ENCODE measurements at places on chromosomes 7 and 10. TPM values are rescaled to one million over a fixed set of nuclear protein-coding genes. Genes with fewer than 3 reads are reported as not detected.

DNA sequence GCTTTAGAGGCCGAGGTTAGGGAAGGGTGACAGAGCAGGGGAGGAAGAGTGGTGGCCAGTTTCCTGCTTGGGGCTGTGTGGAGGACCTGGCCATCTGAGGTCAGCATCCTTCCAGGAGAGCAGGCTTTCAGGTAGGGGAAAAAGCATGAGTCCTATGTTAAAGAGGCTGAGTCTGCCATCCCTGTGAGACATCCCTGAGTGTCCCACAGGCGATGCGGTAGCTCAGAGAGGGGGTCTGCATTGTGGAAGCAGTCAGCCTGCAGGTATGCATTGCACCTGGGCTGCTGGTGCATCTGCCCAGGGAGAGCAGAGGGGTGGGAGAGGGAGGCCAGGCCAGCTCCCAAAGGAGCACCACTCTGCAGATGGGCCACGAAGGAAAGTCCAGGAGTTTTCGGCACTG, 282.1 kb upstream of the ZNF32 start:
- DNase-seq: peak; percentile 3
- H3K4me1 ChIP-seq: no peaks in the 10 kb centered on the region

DNA sequence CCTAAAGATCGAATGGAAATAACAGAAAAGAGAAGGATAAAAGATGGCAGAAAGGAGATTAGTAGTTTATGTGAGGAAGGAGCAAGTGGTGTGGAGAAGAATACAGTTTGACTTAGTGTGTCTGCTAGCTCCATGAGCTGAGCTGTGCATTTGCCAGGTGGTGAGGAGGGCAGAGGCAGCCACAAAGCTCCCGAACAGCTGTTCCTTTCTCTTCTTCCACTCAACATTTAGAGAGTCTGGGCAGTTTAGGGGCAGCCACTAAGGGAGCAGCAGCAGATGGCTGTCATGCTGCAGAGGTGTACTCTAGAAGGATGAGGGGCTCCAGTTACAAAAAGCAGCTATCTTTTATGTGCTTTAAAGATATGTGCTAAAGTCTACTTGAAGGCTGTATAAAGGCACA, 674.4 kb downstream of the GRM8 start:
- DNase-seq: no peak
- H3K4me1 ChIP-seq: peaks cover 3% of the 10 kb centered on the region
- no peak overlapping the region for H3K4me3 ChIP-seq
- no peaks in the 10 kb centered on the region for H3K36me3 ChIP-seq

- no peaks in the 10 kb centered on the region for H3K4me1 ChIP-seq
- no peak for DNase-seq
- H3K27me3 ChIP-seq: no peaks in the 10 kb centered on the region
- no peak overlapping the region for H3K27ac ChIP-seq
Measured at GRCh38 chr7:147249956-147250355, 1133.4 kb downstream of the CNTNAP2 start.

GRCh38 chr10:36506697-36507496, 618.5 kb upstream of the ANKRD30A start:
- H3K27ac ChIP-seq: no peak overlapping the region
- no peaks in the 10 kb centered on the region for H3K27me3 ChIP-seq
- no peaks in the 10 kb centered on the region for H3K36me3 ChIP-seq
- DNase-seq: no peak
- H3K4me1 ChIP-seq: no peaks in the 10 kb centered on the region
- H3K4me3 ChIP-seq: no peak overlapping the region

- no peaks in the 10 kb centered on the region for H3K4me1 ChIP-seq
- 0 out of 3 replicates have a peak, but pooled peaks cover 1% of the 10 kb centered on the region for H3K36me3 ChIP-seq
- no peaks in the 10 kb centered on the region for H3K27me3 ChIP-seq
- peak; percentile 79 for DNase-seq
Measured at GRCh38 chr10:123043409-123043925, 34.7 kb downstream of the ACADSB start.

- H3K27me3 ChIP-seq: peaks cover 9% of the 10 kb centered on the region
- H3K4me3 ChIP-seq: no peak overlapping the region
- H3K36me3 ChIP-seq: no peaks in the 10 kb centered on the region
- H3K27ac ChIP-seq: no peak overlapping the region
- H3K4me1 ChIP-seq: peaks cover 5% of the 10 kb centered on the region
- DNase-seq: peak; percentile 71
Measured at GRCh38 chr10:100670828-100671479, 74.4 kb upstream of the PAX2 start.

GRCh38 chr7:33952824-33953223, 47.5 kb downstream of the BMPER start:
- DNase-seq: no peak
- H3K4me1 ChIP-seq: no peaks in the 10 kb centered on the region
- H3K36me3 ChIP-seq: no peaks in the 10 kb centered on the region
- no peak overlapping the region for H3K4me3 ChIP-seq
- no peak overlapping the region for H3K27ac ChIP-seq

GRCh38 chr10:27998178-27998953, 513 bp downstream of the ODAD2 start:
- H3K36me3 ChIP-seq: no peaks in the 10 kb centered on the region
- DNase-seq: peak; percentile 70
- H3K4me1 ChIP-seq: no peaks in the 10 kb centered on the region
- peak overlapping the region; percentile 97 for H3K4me3 ChIP-seq
- no peak overlapping the region for H3K27ac ChIP-seq

DNA sequence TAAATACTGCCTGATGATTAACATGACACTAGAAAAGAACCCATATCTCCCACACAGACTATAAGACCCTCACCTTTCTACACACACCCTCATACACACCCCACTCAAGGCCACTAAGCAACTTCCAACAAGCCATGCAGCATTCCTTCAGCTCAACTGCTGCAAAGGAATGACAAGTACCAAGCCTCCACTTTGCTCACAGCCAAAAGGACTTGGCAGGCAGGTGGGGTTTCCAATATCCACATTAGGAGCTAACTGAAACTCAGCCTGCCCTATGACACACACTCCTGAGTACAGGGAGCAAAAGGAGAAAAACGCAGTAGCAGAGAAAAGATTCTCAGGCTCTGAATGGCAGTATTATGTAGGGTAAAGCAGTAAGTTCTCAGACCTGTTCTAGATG, 13.4 kb downstream of the USP54 start:
- no peak for DNase-seq
- H3K27ac ChIP-seq: no peak overlapping the region
- no peaks in the 10 kb centered on the region for H3K27me3 ChIP-seq

DNA sequence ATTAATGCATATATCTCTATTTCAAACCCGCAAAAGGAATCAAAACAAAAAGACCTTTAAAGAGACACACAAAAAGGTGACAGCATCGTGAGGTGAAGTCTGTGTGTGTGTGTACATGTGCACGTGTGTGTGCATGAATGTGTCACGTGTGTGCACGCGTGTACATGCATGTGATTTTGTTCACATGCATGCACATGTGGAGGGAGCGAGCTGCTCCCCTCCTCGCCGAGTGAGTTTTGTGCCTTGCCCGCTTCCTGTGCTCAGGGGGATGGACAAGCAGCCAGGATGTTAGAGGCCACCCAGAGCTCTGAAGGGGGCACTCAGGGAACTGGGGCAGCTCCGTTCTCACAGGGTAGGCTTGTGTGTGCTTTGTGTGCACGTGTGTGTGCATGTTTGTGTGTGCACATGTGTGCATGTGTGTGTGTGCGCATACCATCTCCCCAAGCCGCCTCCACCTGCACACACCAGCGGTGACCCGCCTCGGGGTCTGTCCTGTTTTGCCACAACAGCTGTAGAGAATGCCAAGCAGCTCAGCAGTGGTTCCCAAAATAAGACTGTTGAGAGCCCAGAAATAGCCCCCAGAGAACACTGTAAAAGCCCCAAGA, 191.2 kb downstream of the PTPRN2 start:
- H3K36me3 ChIP-seq: peaks cover 7% of the 10 kb centered on the region
- H3K27ac ChIP-seq: no peak overlapping the region
- H3K4me3 ChIP-seq: no peak overlapping the region

- H3K4me3 ChIP-seq: no peak overlapping the region
- no peak for DNase-seq
- H3K36me3 ChIP-seq: peaks cover under 1% of the 10 kb centered on the region
- H3K27me3 ChIP-seq: no peaks in the 10 kb centered on the region
- H3K4me1 ChIP-seq: no peaks in the 10 kb centered on the region
Measured at GRCh38 chr10:121158988-121159579, 307.9 kb downstream of the WDR11 start.

- no peak overlapping the region for H3K27ac ChIP-seq
- no peak for DNase-seq
- H3K36me3 ChIP-seq: peaks cover 76% of the 10 kb centered on the region
- no peaks in the 10 kb centered on the region for H3K4me1 ChIP-seq
- no peaks in the 10 kb centered on the region for H3K27me3 ChIP-seq
Measured at GRCh38 chr7:157263156-157263555, 73.6 kb upstream of the DNAJB6 start.

DNA sequence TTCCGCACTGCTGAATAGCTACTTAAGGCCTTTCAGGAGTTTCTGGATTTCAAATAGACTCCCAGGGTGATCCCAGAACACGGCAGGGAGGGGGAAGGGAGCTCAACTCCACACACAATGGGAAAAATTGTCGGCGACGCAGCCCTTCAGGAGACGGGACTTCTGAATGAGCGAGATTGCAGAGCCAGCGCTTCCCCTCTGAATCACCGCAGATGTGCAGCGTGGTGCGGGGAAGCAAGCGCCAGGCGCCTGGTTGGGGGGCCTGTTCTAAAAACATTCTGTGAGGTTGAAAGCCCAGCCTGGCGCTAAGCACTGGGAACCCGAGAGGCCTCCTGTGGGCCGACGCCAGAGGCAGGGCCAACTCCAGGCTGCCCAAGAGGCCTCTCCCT, 163.3 kb downstream of the MAD1L1 start:
- no peak overlapping the region for H3K4me3 ChIP-seq
- H3K4me1 ChIP-seq: no peaks in the 10 kb centered on the region
- H3K36me3 ChIP-seq: peaks cover 5% of the 10 kb centered on the region
- H3K27ac ChIP-seq: no peak overlapping the region
- no peaks in the 10 kb centered on the region for H3K27me3 ChIP-seq

- no peaks in the 10 kb centered on the region for H3K4me1 ChIP-seq
- no peak overlapping the region for H3K4me3 ChIP-seq
- H3K27me3 ChIP-seq: no peaks in the 10 kb centered on the region
- no peaks in the 10 kb centered on the region for H3K36me3 ChIP-seq
- DNase-seq: no peak
Measured at GRCh38 chr7:112654322-112655216, 135.6 kb downstream of the TMEM168 start.

DNA sequence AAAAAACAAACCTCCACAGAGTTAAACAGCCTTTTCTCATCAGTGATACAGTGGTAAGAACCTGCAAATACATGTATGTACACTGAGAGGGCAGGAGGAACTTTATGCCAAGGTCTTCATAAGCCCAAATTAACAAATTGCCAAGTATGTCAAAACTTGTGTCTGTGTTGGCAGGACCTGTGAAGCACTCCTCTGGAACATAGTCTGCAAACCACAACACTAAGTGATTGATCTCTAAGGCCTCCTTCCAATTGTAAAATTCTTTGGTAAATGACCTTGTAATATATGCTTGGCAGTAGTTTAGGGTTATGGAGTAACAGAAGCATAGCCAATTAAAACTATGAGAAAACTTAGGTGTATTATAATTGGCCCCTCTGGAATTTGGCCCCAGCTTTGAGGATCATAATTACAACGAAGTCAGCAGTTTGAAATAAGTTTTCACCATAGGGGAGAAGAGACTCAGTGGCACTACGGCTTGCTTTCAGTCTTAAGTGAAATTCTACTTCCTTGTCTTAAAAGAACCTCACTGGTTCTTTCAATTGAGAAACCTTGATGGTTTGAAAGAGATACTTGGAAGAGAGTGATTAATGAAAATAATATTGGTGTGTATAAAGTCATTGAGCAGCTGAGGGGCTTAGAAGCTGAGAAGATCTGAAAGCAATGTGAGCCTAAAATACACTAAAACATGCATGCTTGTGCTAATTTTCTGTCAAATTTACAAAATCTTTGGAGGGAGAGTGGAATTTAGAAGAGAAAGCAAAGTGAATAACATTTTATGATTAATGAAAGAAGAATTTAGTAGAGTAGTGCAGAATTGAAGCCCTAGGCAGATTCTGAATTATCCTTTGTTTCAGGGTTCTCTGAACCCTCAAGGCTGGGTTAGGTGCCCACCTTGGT, 57.6 kb downstream of the CNNM2 start:
- no peaks in the 10 kb centered on the region for H3K27me3 ChIP-seq
- no peak overlapping the region for H3K4me3 ChIP-seq
- H3K36me3 ChIP-seq: no peaks in the 10 kb centered on the region
- no peak for DNase-seq
- no peak overlapping the region for H3K27ac ChIP-seq

DNA sequence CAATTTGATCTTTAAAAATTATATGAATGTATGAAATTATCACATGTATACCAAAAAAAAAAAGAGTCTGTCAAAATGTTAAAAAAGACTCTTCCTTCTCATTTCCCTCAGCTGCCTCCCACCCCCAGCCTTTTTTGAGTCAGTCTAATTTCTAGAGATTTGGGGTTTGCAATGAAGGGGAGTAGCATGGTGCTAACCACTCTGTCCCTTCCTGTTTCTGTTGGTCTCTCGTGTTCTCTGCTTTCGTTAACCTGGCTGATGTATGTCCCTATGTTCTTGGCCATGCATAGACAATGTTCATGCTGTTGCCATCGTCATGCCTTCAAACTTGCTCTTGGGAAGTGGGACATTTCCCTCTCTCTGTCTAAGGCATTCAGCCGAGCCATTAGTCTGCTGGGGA, 474.1 kb downstream of the LRMDA start:
- no peak for DNase-seq
- H3K36me3 ChIP-seq: no peaks in the 10 kb centered on the region
- H3K27ac ChIP-seq: no peak overlapping the region
- H3K4me1 ChIP-seq: no peaks in the 10 kb centered on the region
- no peaks in the 10 kb centered on the region for H3K27me3 ChIP-seq
- H3K4me3 ChIP-seq: no peak overlapping the region

Gene PGAM2
- 8.7 TPM for total RNA-seq

Gene CTAGE6
- total RNA-seq: not detected

Gene CYP2C19
- total RNA-seq: not detected

Gene DGKB
- 0.26 TPM for total RNA-seq

All from H9 (cell line).